Breast epithelium (tissue), 4 donors: ENCODE measurements at places on chromosomes 13 and 19.

DNA sequence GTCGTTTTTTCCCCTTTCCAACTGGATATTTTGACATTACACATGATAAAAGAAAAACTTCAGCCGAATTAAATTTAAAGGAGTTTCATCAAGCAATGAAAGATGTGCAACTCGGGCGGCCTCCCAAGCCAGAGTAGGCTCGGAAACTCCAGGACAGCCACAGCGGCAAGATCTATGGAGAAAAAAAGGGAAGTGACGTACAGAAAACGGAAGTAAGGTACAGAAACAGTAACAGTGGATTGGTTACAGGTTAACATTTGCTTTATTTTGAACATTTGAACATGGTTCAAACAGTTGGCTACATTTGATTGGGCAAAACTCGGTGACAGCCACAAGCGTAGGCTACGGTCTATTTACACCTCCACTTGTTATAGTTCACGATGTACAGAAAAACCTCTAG, 30.5 kb upstream of the FAM124A start:
- DNase-seq, result no peak

DNA sequence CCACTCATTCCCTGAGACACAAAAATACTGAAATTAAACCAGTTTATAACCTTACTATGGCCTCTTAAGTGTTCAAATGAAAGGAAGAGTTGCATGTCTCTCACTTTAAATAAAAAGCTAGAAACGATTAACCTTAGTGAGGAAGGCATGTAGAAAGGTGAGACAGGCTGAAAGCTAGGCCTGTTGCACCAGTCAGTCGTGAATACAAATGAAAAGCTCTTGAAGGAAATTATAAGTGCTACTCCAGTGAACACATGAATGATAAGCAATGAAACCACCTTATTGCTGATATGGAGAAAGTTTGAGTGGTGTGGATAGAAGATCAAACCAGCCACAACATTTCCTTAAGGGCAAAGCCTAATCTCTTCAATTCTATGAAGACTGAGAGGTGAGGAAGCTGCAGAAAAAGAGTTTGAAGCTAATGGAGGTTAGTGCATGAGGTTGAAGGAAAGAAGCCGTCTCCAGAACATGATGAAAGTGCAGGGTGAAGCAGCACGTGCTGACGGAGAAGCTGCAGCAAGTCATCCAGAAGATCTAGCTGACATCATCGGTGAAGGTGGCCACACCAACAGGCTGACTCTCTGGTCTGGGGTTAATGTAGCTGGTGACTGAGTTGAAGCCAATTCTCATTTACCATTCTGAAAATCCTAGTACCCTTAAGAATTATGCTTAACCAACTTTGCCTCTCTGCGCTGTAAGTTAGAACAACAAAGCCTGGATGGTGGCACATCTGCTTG, 94.5 kb upstream of the TEX29 start:
- no peak for DNase-seq

GRCh38 chr13:54706336-54706735, 1677.7 kb downstream of the OLFM4 start:
- no peak for DNase-seq

- no peak for DNase-seq
Measured at GRCh38 chr19:39264306-39265290, 3.6 kb upstream of the IFNL2 start.

DNA sequence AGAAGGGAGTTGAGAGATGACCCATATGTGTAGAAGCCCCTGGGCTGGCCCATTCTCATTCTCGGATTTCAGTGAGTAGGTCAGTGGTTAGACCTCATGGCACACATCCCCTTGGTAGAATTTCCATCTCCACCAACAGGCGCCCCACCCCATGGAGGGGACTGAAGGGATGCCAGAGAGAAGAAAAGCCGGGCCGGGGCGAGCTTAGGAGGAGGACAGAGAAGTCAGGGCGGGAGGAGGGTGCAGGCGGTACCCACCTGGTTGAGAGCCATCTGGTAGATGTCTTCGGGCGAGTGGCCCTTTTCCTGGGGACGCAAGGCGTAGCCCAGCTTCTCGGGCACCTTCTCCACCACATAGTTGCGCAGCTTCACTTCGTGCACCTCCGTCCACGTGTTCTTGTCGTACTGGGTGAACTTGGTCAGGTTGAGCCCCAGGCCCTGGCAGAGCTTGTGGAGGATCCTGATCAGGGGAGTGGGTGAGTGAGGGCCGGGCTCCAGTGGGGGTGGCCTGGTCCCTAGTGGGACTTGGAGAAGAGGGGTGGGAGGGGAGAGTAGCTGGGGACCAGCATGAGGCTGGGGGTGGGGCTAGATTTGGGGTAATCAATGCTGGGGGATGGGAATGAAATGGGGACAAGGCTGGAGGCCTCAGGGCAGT, 2.5 kb downstream of the IL4I1 start:
- no peak for DNase-seq

DNA sequence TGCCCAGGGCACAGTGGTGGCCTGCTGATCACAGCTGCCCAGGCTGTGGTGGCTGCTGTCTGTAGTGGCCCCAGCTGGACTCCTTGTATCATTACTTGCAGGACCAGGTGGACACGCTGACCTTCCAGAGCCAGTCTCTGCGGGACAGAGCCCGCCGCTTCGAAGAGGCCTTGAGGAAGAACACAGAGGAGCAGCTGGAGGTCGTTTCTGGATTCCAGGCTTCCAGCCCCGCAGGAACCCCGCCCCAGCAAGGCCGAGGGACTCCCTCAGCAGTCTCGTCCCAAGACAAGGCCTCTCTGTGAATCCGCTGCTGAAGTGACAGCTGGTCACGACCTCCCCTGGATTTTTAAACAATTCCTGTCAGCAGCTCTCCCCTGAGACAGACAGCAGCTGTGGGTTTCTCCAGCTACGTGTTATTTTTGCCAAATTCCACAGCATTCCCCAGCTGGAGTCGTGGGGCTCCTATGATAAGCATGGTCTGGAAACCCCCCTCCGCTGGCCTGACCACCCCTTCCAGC, 98.3 kb downstream of the SLC7A1 start:
- DNase-seq, result no peak

GRCh38 chr19:35107545-35107944, 8.1 kb upstream of the FXYD3 start:
- DNase-seq, result peak; percentile 92

DNA sequence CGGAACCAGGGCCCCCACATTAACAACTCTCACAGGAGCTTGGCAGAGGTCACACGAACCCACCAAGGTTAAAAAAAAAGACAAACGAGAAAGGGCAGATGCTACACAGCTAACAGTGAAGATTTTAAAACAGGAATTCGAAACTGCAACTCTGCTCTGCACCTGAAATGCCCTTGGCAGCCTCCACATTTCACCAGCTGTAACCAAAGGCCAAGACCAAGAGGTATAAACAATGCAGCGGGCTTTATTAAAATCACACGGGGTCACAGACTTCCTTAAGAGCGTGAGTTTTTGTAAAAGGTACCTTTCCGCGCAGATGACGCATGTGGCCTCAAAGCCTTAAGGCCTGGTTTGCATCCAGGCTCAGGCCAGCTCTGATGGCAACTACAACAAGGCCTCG, 88.2 kb downstream of the STK24 start:
- DNase-seq, result no peak

DNA sequence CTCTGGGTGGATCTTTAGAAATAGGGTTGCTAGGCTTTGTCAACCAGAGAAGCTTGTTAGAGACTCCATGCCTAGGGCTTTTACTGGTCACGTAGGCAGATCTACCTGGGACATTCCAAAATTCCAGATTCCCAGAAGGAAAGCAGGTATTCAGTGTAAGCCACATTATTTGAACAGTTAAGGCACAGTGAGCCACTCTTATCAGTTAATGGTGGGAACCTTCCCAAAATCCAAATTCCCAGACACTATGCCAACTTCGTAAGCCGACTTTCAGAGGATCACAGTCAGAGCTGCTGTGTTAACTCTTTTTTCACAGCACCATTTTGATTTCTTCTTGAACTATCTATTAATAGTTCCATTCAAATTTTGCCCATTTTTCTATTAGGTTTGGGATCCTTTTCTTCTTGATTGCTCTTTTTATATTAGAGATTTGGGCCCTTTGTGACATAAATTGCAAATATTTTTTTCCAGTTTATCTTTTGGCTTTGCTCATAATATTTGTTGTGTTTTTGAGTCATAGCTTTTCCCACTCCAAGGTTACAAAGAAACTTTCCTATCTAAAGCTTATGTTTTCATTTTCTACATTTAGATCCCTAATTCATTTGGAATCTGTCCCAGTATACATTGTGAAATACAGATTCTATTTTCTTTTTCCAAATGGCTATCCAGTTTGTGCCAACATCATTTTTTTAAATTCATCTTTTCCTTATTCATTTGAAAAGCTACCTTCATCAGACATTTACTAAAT, 77.3 kb downstream of the DHRS12 start:
- DNase-seq, result no peak

GRCh38 chr19:54248016-54248601, 5.5 kb upstream of the LILRA6 start:
- no peak for DNase-seq

DNA sequence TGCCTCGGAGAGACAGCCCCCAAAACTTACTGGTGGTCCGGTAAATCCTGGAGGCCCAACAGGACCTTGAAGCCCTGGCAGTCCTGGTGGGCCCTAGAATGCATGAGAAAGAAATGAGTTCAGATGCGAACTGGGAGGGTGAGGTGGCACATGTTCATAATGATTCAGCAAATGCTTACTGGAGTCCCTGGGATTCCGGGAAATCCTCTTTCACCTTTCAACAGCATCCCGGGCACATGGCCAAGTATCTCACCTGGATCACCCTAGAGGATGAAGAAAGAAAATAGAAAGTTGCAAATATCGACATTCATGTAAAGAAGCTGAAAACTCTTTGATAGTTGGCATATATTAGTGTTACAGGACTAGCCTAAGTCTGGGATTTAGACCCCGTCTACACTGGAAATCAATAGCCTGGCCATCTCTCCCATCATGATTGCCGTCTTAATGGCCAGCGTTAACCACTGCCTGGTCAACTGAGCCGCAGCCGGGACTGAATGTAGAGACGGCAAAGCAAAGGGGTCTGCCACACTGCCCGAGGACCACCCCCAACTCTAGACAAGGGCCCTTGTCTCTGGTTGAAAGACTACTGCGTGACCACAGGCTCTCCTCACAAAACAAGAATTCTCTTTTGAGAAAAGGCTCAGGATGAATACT, 96.9 kb downstream of the COL4A1 start:
- no peak for DNase-seq

DNA sequence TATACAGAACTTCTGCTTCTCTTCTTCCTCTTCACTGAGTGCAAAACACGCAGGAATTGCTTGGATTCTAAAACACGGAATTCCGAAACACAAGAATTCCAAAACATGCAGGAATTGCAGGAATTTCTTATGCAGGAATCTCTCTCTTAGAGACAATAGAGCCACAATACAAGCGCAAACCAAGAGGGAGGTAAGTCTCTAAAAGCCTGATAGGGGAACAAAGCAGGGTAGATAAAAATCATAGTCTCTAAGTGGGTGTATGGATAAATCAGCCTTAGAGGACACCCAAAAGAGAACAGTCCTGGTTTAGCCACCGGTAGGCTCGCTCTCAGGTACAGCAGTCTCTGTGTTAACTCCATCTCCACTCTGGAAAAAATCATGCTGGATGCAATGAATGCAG, 112.9 kb downstream of the LHFPL6 start:
- no peak for DNase-seq

GRCh38 chr13:30850204-30850866, 55.7 kb upstream of the MEDAG start:
- no peak for DNase-seq

GRCh38 chr13:106205871-106206270, 329.6 kb downstream of the EFNB2 start:
- no peak for DNase-seq
